Endodermal cell (in vitro differentiated cells): ENCODE measurements at places on chromosomes 5 and 9.

DNA sequence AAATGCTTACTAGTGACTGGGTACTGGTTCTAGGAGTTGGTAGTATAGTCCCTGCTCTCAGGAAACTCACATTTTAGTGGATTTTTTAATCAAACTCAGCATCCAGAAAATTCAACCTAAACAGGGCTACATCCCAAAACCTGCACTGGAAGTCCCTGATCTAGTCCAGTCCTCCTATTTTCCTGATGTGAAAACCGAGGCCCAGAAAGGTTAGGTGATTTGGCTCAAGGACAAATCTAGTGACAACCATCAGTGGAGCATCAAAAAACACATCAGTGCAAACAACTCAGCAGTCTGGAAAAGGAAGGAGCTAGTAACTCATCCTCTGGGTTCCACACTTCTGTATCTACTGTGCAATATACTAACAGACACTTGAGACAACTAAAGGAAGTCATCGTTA is 38.2 kb downstream of the SERINC5 start:
- no peak for DNase-seq

DNA sequence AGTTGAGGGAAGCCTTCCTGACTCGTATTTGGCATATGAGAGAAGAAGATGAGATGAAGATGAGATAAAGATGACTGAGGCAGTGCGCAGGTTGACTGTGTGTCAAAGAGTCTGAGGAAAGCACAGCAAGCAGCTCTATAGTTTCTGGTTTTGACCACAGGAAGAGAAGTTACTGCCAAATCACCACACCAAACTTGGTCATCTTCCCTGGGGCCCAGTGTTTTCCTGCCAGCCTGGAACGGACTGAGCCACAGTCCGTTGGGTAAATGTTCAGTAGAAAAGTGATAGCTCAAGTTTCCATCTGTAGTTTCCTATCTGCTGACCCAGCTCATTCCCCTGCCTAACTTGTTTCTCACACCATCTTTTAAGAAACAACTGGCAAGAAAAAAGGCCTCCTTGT is 80.7 kb upstream of the ADAMTS19 start:
- DNase-seq: no peak

DNA sequence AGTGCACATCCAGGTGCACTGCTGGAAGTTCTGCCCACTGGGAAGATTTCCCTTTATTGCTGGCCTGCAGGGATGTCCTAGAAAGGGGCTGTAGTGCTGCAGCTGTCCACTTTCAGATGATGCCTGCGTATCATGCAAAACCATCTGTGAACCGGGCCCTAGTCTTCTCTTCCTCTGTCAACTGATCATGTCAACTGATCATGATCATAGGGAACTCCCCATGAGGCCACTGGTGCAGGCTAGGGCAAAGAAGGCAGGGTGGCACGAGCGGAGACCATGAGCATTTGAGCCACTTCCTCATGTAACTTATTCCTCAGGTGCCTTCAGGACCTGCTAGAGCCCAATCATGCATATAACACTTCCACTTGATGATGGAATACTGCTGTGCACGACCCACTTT is 4.5 kb upstream of the HSDL2 start:
- peak; percentile 14 for DNase-seq

DNA sequence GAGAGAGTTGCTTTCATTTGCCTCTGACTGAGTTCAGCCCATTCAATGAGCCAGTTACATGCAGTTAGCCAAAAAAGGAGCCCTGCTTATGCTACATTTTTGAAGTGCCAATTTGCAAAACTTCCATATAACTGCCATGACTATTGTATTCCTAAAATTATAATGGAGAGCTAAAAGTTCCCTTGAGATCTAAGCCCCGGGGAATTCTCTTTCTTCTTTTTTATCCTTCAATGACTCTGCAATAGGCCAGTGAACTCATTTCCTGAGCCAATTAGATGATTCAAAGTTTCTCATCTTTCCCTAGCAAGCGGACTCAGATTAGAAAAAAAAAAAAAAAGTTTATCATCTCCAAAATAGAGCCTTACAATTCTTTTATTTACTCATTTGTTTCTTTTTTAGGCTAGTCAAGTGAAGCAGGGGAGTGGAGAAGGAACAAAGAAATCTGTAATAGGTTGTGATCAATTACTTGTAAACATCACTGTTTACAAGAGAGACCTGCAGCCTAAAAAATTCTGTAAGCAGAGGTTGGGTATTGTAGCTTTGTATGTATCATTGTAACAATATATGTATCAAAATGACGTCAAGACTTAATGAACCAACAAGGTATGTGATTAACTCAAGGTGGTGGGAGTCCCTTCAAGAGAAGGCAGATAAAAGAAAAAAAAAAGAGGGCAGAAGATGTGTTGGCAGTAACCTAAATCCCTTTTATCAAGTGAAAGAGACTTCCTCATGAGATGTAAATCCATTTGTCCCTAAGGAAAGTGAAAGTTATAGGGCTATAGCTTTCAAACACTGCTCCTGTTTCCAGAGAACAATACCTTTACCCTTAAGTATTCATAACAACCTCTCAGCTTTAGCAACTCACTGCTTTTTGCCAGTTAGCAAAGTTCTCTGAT is 48.7 kb upstream of the HOMER1 start:
- DNase-seq: no peak

- DNase-seq: no peak
Measured at GRCh38 chr5:160601046-160601445, 179.4 kb downstream of the PTTG1 start.

DNA sequence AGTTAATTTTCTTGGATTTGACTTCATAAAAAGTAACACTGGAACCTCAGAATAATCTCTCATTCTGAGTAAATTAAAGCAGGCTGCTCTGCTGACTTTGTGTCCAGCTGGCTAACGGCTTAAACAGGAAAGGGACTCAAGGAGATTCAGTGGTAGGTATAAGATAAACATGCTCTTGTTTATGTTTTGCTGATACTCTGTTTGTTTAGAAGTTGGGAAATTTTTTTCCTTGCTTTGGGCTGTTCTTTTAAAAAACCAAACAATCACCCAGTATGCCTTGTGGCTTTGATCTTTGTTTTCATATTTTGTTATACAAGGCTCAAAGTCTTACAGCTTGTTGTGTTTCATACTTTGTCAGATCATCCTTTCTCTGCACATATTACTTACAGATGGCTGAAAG is 237.6 kb upstream of the RIOK2 start:
- no peak for DNase-seq

- no peak for DNase-seq
Measured at GRCh38 chr5:3191585-3191984, 404.0 kb upstream of the IRX1 start.

- DNase-seq: no peak
Measured at GRCh38 chr9:123637606-123637944, 281.6 kb downstream of the CRB2 start.

DNA sequence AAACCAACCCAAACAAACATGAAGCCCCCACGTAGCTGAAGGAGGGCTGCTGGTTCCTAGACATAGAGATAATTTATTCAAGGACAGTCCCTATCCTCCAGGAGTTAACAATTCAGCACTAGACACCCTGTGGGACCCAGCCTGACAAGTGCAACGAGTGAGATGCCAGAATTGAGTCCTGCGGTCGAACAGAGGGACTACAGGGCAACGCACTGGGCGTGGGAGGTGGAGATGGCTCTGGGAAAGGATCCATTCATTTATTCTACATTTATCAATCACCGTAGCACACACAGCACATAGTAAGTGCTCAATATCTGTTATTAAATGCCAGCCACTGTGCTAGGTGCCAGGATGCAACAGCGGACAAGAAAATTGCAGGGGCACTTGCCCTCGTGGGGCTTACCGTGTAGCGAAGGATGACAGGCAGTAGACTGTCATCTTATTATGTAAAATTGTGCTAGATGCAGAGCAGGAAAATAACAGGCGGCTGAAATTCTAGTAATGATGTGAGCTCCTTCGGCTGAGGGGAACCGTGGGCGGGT is 855 bp upstream of the ARHGAP26 start:
- peak; percentile 52 for DNase-seq

DNA sequence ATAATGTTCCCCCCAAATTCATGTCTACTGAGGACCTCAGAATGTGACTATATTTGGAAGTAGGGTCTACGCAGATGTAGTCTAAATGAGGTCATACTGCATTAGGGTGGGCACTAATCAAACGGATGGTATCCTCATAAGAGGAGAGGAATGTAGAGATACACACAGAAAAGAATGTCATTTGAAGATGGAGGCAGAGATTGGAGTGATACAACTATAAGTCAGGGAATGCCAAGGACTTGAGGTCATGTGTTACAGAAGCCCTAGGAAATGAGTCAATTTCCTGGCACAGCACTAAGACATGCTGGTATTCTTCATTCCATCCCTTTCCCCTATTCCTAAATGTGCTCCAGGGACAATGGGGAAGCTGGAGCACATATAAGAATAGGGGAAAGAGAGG is 758 bp upstream of the PDCD1LG2 start:
- no peak for DNase-seq

- peak; percentile 83 for DNase-seq
Measured at GRCh38 chr9:126615245-126615790, 1.6 kb downstream of the LMX1B start.

DNA sequence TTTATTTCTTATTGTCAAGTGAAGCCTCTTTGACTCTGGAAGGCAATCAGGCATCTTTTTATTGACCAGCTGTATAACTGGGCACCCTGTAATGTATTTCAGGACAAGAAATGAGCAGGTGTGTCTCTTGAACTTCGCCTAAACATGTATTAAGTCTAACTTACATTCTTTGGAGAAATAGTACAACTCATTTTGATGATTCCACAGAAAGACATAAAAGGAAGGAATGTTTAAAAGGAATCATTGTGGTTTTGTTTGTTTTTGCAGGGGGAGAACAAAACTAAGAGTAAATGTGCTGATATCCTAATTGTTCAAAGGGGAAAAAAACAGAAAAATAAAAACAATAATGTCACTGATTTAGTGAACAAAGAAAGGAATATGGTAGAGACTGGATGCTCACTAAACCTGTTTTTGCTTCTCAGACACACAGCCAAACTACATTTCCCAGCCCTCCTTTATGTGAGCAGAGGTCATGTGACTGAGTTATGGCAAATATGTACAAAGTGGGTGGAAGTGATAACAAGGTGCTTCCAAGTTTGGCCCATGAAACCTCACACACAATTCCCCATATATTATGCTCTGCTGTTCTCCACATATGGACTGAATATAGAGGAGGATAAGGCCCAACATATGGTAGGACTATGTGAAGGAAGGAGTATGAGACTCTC is 150.6 kb upstream of the ACOT12 start:
- DNase-seq: no peak

- peak; percentile 60 for DNase-seq
Measured at GRCh38 chr9:14907360-14907685, 2.9 kb downstream of the FREM1 start.
